ENCODE measurements at places on chromosomes 1 and 21. TPM values are rescaled to one million over a fixed set of nuclear protein-coding genes. Genes with fewer than 3 reads are reported as not detected.
A peak's percentile ranks its signal among the peaks of the same experiment; 100 is the strongest.

- H3K27me3 ChIP-seq: no peaks in the 10 kb centered on the region
- DNase-seq: no peak
- peaks cover 8% of the 10 kb centered on the region for H3K4me1 ChIP-seq
- H3K4me3 ChIP-seq: no peak overlapping the region
Observed at GRCh38 chr1:14365301-14365988, 233.0 kb upstream of the KAZN start.

GRCh38 chr1:112707221-112708001 is 484 bp upstream of the RHOC start:
- DNase-seq: peak; percentile 90
- H3K27ac ChIP-seq: peak overlapping the region; percentile 95

Gene WDR47
- 12.1 TPM for total RNA-seq

Gene RIPK4
- 22.2 TPM for total RNA-seq

GRCh38 chr1:111639602-111640198 is 20.1 kb downstream of the RAP1A start:
- H3K27ac ChIP-seq: no peak overlapping the region
- no peaks in the 10 kb centered on the region for H3K36me3 ChIP-seq
- no peak overlapping the region for H3K4me3 ChIP-seq

Gene ATP5PO
- total RNA-seq: 244 TPM

Measured in thyroid gland (tissue), 4 donors.